DMS 273 treated with DMSO at 0.1 percent for 48 hours (cell line): ENCODE measurements at places on chromosomes 2 and 18.

DNA sequence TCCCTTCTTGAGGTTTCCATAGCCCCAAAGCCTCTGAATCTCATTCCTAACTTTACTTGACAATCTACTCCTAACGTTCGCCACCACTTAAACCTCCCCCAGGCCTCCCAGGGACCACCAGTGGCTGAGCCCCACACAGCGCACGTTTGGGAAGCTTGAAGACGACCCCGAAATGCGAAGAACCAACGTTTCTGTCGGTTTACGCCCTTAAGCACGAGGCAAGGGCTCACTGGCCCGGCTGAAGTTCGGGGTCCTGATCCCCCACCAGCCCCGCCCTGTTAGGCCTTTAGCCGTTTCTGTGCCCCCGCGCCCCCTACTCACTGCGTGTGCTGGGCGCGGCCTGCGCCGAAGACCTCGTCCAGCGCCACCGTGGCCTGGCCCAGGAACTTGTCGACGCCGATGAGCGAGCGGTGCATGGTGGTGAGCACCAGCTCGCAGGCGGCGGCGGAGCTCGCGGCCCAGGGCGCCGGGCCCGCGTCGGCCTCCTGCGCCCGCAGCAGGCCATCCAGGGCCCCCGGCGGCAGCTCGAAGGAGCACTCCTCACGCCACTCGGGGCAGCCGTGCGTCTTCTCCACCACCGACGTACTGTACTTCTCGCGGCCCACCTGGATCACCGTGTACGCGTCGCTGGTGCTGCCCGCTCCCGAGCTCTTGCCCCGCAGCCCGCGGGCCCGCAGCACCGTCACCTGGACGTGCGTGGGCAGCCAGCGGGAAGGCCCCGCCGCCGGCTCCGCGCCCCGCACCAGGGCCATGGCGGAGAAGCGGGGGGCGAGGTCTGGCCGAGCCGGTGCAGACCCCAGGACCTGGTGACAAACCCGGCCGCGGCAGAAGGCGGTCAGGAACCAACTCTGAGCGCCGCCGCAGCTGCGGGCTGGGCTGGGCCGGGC lies 479 bp downstream of the RAB11FIP5 start:
- DNase-seq: no peak

- DNase-seq: no peak
Measured at GRCh38 chr18:11251229-11251890, 102.0 kb upstream of the PIEZO2 start.

GRCh38 chr2:182330451-182331305 lies 96.2 kb downstream of the PDE1A start:
- DNase-seq: no peak

- no peak for DNase-seq
Measured at GRCh38 chr2:33272001-33272400, 204.4 kb upstream of the RASGRP3 start.

- no peak for DNase-seq
Measured at GRCh38 chr2:175012516-175012915, 7.3 kb upstream of the CHN1 start.

- no peak for DNase-seq
Measured at GRCh38 chr2:231244382-231245248, 46.2 kb downstream of the ARMC9 start.

GRCh38 chr2:2101924-2102323 lies 229.2 kb downstream of the MYT1L start:
- DNase-seq: no peak

DNA sequence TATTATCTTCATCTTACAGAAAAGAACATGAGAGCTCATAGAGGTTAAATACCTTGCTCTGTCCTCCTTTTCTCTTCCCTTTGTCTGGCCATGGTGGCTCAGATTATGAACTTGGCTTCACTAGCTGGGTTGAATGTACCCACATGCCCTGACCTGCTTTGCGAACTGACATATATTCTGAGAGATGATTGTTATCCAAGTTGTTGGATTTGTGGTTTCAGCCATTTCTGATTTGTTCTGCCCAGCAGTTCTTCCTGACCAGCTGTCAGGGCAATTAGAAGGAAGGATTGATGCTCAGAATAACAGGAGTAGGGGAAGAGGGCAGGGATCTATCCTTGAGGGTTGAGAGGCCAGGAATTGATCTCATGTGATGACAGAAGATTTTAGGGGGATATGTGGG lies 236.8 kb upstream of the FAM98A start:
- no peak for DNase-seq

GRCh38 chr2:230688490-230688889 lies 24.2 kb upstream of the CAB39 start:
- no peak for DNase-seq

DNA sequence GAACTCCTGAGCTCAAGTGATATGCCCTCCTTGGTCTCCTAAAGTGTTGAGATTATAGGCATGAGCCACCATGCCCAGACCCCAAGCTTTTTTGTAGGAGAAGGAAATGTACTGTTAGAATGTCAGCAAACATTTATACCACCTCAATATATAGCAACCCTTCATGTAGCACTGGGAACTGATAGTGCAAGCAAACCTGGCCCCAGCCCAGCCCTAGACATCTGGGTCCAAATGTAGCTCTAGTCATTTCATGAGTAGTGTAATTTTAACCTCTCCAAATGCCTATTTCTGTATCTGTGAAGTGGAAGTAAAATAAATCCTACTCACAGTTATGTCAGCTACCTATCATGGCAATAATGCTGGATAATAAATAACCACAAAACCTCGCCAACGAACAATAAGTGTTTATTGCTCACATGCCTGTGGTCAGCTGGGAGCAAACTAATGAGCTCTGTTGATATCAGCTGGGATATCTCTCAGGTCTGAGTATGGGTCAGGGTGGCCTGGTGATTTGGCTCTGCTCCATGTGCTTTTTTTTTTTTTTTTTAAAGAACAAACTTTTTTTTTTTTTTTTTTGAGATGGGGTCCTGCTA lies 180.4 kb downstream of the CD8B2 start:
- no peak for DNase-seq

DNA sequence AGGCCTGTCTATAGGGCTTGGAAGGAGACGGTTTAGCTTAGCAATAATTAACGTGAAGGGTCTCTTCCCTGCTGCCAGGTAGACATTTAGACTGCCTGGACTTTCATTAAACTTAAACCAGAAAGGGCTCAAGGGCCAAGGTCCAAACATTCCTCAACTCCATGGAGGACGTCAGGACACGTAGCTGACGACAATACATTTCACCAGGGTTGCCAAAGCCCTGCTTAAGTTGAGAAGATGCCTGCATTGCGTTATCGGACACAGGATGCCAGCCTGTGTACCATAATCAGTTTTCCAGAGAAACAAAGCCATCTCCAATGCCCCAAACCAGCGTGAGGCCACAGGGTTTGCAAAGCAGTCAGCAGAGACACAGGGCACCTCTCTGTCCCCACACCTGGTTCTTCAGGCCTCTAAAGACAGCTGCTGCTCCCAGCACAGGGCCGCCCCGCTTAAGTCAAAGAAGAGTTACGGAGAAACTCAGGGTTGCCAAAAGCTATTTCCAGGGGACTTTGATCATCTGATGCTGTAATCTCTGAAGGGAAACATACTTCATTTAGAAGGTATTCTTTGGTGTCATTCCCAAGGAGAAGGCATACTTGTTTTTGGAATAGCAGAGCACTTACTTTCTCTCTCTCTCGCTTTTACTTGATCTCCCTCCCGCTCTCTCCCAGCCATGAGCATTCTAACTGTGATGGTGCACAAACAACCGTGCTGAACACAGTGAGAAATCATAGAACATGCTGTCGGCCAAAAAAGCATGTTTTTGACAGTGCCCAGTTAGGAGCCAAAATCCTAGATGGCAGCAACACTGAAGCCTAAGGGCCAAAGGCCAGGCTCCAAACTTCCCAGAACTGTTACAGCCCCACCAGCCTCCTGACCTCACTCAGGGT lies 46.0 kb downstream of the TTC32 start:
- no peak for DNase-seq

DNA sequence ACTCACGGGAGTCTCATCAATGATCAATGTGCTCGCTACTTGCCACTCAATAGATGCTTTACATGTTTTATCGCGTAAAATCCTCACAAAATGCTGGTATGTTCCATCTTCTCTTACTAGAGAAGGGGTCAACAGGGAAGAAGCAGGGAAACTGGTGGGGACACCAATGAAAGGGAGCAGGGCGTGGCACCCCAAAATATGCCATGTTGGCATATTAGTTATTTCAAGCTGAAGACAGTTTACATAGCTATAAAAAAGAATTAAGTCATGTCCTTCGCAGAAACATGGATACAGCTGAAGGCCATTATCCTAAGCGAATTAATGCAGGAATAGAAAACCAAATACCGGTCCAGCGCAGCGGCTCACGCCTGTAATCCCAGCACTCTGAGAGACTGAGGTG lies 8.1 kb upstream of the ZNF236 start:
- DNase-seq: no peak

GRCh38 chr18:31247574-31248199 lies 70.3 kb upstream of the DSG1 start:
- DNase-seq: no peak

GRCh38 chr18:9323750-9324445 lies 10.7 kb upstream of the TWSG1 start:
- no peak for DNase-seq

DNA sequence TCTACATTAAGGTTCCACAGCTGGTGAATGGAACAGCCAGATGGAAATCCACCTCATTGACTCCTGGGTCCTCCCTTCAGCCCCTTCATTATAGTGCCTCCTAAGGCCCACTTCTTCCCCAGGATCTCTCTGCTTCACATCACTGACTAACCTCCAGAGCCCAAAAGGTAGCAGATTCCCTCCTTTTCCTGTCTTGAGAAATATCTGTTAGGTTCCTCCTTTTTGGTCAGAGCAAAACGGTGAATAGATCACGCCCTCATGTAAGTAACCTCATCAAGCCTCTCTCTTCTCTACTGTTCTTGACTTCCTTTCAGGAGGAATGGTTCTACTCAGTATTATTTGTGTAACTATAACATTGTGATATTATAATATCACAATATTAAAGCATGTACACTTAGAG lies 155.0 kb upstream of the SRD5A2 start:
- no peak for DNase-seq

- DNase-seq: no peak
Measured at GRCh38 chr18:22539051-22539765, 121.5 kb upstream of the CTAGE1 start.

- peak; percentile 39 for DNase-seq
Measured at GRCh38 chr2:137964066-137964858, at the start of gene HNMT. Gene HNMT, plus strand, starts transcription at chr2:137964473. Its CDS starts 19 bp downstream, at chr2:137964492.

- peak; percentile 41 for DNase-seq
Measured at GRCh38 chr2:145007093-145007959, 487.4 kb upstream of the ZEB2 start.

DNA sequence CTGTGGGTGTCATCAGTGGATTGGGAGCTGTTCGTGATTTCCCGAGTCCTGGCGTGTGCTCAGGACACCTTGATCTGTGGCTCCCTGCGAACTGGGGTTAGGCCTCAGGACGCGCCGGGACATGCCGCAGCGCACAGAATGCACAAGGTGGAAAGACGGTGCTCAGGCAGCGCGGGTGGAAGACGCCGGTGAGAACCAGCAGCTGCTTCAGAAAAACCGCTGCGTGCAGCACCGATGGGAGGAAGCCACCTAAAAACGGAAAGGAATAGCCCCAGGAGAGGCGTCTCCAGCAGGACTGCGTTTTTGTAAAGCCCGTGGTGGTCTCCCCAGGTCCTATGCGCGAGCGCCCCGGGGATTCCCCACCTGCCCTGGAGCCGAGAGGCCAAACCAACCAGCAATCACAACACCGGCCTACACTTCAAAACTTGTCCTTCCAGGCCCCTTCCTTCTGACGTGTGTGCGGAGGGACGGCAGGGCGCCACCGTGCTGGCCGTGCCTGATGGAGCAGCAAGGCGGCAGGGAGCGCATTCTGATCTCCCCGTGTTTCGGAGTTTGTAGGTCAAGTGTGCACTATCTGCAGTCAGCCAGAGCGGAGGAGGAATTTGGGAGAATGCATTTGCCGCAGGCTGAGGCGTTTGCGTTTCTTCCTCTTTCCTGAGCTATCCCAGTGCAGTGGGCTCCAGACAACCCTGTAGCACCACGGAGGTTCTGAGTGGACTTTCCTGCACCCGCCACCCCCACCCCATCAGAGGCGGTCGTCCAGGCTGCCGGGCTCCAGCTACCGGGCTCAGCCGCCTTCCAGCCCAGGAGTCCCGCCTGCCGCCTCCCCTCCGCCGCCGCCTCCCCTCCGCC lies 32.2 kb downstream of the RTP5 start:
- DNase-seq: no peak

DNA sequence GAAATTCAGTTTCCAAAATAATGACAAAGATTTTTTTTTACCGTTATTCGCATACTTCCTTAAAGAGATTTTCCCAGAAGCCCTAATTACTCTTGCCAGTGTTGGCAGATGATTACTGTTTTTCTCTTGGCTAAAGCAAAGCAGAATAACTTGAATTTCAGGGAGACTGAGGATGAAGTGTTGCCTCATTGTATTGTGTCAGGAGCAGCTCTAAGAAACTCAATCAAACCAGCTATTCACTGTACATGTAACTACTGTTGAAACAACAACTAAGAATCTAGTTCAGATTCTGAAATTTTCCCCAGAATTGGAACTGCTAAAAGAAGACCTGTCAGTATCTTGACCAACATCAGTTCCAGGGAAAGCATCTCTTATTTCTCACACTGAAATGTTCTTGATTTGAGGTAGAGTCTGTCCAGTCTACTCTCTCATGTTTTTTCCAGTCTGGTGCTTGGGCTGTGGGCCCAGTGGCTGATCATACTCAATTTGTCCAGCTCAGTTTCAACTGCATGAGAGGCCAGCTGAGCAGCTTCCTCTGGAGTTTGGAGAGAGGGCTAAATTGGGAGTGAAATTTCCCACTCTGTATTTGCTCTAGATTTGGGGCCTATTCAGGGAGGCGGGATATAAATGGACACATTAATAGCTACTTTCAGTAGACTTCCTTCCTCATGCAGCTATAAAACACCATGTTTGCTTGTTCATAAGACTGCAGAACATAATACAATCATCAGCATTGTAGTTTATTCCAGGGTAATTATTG lies 78.5 kb downstream of the PPP1R1C start:
- no peak for DNase-seq

DNA sequence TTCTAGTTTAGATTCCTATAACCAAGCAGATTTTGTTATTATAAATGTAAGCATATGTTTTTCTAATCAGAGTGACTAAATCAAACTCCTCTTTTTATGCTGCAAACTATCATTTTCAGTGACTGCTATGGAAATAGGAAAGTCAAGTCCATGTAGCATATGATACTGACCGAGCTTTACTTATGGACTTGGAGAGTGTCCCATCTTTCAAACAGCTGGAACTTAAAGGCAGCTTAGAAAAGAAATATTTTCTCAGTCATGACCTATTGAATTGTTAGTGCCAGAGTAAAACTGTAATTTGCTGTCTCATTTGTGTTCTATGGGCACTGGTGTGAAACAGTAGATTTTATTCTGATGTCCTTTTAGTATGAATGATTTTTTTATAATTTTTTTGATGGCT lies 76.7 kb downstream of the PHLPP1 start:
- no peak for DNase-seq

DNA sequence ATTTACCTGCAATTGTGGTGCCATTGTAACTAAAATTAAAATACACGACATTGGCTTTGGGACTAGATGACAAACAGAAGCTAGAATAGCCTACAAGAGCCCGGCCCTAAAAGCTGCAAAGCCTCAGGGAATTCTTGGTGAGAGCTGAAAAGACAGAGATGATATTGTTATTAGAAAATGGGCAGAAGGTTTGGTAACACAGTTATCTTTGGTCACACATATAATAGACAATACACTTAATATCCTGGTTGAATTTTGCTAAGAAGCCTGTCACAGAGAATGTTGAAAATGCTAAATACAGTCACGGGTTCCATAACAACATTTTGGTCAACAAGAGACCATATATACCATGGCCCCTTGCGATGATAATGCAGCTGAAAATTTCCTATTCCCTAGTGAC lies 157.3 kb upstream of the CDH19 start:
- DNase-seq: no peak

- DNase-seq: no peak
Measured at GRCh38 chr2:158381205-158381604, 75.3 kb downstream of the CCDC148 start.
